H7 (cell line): ENCODE measurements at places on chromosomes 4 and X.
A peak's percentile ranks its signal among the peaks of the same experiment; 100 is the strongest.

GRCh38 chr4:8131210-8131609, 27.4 kb downstream of the ABLIM2 start:
- peak; percentile 49 for DNase-seq

GRCh38 chr4:85953651-85954018, 406.2 kb downstream of the MAPK10 start:
- no peak for DNase-seq

- DNase-seq: no peak
These were observed 48.1 kb upstream of the CXCL8 start for GRCh38 chr4:73692254-73692653.

GRCh38 chr4:39754309-39754708, 56.4 kb downstream of the UBE2K start:
- DNase-seq: no peak

- no peak for DNase-seq
These were observed 44.3 kb downstream of the CASP6 start for GRCh38 chr4:109658871-109659410.

- no peak for DNase-seq
These were observed 73.2 kb downstream of the SORBS2 start for GRCh38 chr4:185738820-185739219.

- DNase-seq: peak; percentile 69
These were observed 9.5 kb downstream of the FRG2 start for GRCh38 chr4:190017357-190018200.

DNA sequence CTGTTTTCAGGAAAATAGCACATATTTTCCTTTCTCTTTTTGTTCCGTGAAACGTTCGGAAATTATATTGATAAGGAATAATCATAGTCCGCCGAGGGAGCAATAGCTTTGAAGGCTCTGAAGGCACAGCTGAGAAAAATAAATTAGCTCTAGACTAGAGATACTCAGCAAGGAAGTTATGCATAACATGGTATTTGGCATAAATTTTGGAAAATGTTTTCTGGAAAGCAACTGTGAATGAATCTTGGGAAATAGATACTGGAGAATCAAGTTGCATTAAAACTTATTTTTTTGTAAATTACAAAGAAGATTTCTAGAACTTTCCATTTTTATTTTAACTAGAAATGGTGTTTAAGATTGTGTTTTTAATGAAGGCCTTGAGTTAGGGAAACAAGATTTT, 92.4 kb downstream of the HPRT1 start:
- DNase-seq: no peak

- no peak for DNase-seq
These were observed 131.0 kb downstream of the TET2 start for GRCh38 chr4:105277702-105278101.

- DNase-seq: peak; percentile 70
These were observed 35.2 kb downstream of the SMIM20 start for GRCh38 chr4:25949173-25949748.

- DNase-seq: peak; percentile 69
These were observed 4.6 kb upstream of the RS1 start for GRCh38 chrX:18676470-18676869.

- no peak for DNase-seq
These were observed 482.1 kb downstream of the TMA16 start for GRCh38 chr4:163976588-163976987.

DNA sequence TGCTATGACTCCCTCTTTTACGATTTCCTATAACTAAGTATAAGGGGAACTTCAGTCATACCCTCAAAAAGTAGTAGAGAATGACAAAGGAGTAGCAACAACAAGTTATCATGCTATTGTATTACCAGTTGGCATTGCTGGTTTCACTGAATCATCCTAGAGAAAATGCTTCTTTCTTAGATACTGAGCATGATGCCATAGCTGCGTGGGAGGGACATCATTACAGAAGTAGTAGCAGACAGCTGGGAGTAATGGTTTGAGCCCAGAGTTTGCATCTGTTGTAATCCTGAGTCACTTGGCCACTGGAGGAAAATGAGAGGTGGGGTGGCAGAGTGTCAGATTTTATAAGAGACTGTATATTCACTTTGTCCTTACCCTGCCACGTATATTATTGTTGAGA, 38.6 kb downstream of the MTMR1 start:
- DNase-seq: no peak

GRCh38 chrX:21691512-21692018, 33.4 kb upstream of the KLHL34 start:
- DNase-seq: no peak

GRCh38 chrX:7146703-7147412, 654 bp upstream of the STS start:
- no peak for DNase-seq

DNA sequence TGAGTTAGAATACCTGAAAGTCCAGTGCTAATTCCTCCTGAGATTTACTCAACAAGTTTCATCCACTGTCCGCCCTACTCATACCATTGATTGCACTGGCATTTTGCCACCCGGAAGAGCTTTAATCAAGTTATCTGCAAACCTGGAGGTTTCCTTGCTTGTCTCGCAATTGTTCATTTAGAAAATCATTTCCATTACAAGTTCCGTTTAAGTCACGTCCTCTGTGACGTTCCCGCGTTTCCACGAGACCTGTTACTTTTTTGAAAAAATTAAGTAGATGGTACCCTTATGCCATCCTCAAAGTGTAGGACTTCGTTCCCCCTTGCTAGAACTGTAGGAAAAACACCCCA, 761 bp upstream of the FRYL start:
- no peak for DNase-seq

- DNase-seq: no peak
These were observed 240.4 kb upstream of the LDB2 start for GRCh38 chr4:17138847-17139246.

DNA sequence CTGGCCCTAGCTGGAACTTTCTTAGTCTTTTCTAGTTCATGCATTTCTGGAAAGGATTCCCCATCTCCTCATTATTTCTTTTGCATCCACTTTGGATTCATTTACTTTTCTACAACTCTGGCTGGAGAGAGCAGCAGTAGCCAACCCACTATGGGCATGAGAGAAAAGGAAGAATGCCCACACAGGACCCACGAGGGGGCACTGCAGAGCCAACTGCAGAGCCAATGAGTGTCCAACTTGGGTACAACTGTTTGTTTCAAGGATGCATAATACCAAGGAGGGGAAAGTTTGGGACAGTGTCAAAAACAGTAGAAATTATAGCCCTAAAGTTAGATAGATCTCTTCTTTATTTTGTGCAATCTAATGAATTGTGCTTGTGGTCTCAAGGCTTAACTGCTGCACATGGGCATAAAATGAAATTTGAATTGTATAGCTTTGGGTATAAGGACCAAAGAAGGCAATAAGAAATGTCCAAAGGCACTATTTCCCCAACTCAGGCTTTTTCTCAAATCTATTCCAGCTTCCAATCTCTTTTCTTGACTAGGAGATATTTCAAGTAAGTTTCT, 230.6 kb downstream of the NSUN7 start:
- DNase-seq: no peak

DNA sequence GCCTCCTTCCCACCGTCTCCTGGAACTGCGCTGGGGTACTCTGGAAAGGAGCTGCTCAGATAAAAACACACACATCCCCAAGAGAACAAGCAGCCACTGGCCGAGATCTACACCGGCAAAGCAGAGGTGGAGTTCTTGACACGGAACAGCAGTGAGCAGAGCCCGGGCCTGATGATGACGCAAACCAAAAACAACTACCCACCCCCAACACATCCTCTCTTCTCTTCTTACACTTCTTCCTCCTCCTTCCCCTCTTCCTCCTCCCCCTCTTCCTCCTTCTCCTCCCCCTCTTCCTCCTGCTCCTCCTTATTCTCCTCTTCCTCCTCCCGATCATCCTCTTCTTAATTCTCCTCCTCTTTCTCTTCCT, 4.6 kb downstream of the PNMA5 start:
- peak; percentile 13 for DNase-seq

- DNase-seq: no peak
These were observed 838.4 kb upstream of the INTU start for GRCh38 chr4:126794363-126794762.

DNA sequence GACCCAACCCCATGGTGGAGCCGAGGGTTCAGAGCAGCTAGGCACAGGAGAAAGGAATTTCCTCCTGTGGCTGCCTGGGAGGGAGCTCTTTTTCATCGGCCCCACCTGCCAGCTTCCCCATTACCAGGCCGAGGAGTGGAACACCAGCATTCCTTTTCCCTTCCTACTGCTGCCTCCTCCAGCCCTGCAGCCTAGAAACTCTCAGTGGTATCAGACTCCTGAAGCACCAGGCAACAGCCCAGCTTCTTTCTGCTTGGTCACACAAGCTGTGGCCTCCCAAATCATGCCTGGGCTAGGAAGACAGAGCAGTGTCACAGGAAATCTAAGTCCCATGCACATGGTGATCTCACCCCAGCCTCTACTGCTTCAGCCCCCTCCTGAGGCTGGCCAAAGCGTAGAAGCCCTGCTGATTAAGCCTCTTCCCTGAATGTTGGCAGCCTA, 30.1 kb downstream of the RTL5 start:
- DNase-seq: peak; percentile 63

DNA sequence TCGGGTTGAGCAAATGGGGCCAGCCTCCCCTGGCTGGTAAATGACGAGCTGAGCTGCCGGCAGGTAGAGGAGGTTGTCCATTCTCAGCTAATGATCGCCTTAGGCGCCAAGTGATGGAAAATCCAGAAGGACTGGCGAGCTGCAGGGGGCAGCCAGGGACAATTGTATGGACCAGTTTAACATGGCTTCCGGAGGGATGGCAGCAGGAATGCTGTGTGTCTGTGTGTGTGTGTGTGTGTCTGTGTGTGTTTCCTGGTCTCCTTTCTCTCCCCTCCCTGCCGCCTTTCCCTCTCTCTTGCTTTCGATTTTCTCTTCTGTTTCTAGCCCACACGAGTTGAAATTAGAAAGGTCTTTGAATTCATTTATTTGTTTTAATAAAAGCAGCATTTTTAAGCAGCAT, 45.2 kb upstream of the BCOR start:
- DNase-seq: peak; percentile 33

DNA sequence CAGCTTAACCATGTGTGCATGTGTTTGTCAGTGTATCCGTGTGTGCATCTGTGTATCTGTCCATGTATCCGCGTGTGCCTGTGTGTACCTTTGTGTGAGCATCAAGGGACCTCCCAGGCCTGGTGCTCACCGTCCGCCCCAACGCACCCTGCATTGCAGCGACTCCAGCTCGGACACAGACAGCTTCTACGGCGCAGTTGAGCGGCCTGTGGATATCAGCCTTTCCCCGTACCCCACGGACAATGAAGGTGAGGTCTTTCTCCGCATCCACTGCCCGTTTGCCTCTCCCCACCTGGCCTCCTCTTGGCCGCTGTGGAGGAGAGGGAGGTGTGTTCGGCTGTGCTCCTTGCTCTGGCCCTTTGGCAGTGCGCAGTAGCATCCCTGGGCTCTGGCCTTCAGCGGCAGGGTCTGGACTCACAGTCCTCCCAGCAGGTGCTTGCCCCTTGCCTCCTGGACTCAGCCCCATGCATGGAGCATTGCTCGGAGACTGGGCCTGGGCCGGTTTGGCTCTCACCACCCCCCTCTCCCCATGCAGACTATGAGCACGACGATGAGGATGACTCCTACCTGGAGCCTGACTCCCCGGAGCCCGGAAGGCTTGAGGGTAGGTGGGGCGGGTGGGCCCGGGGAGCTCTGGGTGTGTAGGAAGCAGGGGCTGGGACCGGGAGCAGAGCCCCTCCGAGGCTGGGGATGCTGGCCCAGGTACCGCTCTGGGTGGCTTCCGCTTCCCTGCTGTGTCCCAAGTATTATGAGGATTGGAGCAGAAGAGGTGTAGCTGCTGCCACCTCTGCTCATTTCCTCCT, 16.4 kb upstream of the ADD1 start:
- DNase-seq: peak; percentile 43

- peak; percentile 29 for DNase-seq
These were observed 1.3 kb downstream of the SPATA18 start for GRCh38 chr4:52052475-52052780.

DNA sequence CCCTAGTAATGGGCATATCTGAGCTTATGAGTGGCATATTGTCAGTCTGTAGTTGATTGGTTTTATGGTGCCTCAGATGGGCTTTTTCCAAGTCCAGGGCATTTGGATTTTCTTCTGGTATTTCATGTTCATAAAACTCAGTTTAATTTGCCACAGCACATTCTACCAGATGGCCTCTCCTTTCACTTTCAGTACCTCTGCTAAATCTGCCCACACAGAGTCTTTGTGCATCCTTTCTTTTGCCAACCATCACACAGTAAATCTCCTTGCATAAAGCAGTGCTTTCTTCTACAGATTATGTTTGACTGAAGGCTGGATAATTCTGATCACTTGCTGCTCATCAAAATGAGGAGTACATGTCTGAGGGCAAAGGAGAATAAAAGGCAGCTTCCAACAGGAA, 98.2 kb downstream of the HS6ST2 start:
- DNase-seq: no peak

- DNase-seq: no peak
These were observed 8.1 kb downstream of the ETDB start for GRCh38 chrX:135112096-135112729.

DNA sequence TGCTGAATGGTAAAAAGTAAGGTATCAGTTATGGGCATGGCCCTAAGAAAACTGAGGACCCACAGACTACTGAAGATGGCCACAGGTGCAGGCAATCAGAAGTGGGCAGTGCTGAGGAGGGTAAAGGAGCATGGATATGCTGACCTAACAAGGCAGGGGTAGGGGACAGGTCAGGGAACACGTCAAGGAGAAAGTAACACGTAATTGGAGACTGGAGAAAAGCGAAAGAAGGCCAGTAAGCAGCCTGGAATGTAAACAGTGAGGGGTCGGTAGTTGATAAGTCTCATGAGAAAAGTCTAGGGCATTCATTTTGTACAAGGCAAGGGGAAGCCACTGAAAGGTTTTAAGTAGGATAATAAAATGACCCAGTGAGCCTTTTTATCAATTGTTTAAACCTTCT, 153.3 kb downstream of the PRDM5 start:
- no peak for DNase-seq

DNA sequence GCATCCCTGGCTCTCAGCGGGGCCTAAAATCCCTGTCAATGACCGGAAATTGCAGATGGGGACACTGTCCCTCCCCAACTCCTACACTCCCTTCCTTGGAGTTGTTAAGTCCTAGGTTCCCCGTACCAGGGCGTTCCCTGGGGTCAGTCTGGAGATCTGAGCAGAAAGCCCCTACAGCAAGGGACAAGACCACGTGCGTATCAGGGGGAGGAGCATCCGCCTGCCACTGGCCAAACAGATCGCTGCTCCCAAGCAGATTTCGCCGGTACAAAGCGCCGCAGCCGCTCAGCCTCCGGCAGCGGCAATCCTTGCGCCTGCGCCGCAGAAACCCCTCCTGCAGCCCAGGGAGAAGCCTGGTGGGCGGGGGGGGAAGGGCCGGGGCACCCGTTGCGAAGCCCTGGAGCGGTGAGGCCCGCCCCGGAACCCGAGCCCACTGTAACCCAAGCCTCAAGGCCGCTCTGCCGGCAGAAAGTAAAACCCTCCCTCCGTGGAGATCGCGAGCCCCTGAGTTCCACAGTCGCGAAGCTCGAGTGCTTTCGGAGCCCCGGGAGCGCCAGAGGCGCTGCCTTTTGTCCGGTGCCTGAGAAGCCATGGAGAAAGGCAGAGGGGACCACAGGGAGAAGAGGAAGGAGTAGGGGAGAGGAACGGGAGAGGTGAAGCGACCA, 2.7 kb downstream of the CRMP1 start:
- peak; percentile 96 for DNase-seq

- DNase-seq: no peak
These were observed 320.0 kb downstream of the IDS start for GRCh38 chrX:149185087-149185486.
